Activated CD4-positive, alpha-beta T cell treated with anti-CD3 and anti-CD28 coated beads, Interleukin-2, amount 50 U/mL, for 1 hour (primary cell): ENCODE measurements at places on chromosomes 16 and 17.
A peak's percentile ranks its signal among the peaks of the same experiment; 100 is the strongest.

DNA sequence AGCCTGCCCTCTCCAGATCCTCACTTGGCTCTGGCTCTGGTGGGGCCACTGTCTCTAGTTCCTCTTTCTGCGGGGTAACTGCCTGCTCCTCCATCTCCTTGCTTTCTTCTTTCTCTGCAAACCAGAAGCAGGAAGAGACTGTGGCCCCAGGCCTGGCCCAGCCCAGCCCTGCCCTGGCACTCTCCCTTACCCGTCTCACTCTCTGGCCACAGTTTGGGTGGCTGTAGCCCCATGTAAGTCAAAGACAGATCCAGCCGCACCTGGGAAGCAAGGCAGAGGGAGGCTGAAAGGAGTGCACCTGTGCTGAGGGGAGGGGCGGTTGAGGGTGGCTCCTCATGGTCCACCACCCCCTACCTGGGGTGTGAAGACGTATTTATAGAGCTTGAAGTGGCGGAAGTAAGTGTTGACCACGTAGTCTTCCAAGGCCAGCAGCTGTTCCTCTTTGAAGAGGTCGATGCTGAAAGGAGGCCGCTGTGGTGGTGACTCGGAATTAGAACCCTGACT, 2.8 kb downstream of the CFAP119 start:
- DNase-seq = no peak

DNA sequence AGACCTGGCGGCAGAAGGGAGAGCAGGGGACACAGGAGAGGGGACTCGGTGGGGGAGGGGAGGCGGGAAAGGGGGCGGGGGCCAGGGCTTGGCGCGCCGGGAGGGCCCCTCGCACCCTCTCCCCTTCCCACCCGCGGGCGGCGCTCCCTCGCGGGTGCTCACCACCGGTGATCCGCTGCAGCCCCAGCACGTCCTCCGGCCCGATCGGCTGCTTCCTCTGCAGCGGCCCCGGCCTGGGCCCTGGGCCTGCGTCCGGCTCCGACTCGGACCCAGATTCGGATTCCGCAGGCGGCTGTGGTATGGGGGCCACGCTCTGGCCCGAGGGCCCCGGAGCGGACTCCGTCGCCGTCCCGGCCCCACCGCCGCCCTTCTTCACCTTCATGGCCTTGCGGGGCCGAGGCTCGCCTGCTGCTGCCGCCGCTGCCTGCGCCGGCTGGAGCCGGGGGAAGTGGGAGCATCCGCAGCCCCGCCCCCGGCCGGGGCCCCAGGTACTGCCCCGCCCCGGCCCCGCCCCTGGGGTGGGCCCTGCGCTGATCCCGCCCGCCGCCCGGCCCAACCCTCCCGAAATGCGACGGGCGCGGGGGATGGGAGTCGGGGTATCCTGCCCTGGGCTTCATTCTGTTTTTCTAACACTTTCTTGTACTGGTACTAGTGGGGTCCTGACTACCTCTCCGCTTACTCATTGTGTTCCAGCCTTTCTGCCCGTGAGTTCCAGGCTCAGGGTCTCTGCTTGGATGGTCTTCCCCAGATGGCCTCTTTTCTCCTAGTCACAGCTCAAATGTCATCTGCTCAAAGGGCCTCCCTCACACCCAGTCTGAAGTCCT, at the start of gene UNC119:
Gene UNC119 (minus strand): TSS at position 449 of the 824 bp plus-strand sequence. CDS start 67 bp downstream, at position 382.
- peak; percentile 74 for DNase-seq

GRCh38 chr16:4696172-4696904, 3.0 kb downstream of the NUDT16L1 start:
- no peak for DNase-seq

DNA sequence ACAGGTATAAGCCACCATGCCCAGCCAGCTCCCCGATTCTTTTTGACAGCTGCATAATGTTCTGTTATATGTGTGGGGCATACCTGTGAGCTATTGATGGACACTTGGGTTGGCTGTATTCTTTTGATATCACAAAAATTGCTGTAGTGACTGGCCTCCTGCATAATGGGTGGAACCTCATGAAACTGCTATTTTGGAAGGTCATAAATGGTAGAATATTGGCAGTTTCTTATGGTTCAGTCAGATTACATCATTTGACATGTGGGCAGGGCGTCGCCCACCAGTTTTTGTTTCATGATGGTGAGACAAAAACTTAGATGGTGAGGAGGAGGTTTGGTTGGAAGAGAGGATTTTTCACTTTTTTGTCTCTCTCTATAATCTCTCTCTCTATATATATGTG, 26.7 kb upstream of the POLR3E start:
- no peak for DNase-seq

- DNase-seq = no peak
Measured at GRCh38 chr17:42065201-42065600, 14.8 kb upstream of the C17orf113 start.

DNA sequence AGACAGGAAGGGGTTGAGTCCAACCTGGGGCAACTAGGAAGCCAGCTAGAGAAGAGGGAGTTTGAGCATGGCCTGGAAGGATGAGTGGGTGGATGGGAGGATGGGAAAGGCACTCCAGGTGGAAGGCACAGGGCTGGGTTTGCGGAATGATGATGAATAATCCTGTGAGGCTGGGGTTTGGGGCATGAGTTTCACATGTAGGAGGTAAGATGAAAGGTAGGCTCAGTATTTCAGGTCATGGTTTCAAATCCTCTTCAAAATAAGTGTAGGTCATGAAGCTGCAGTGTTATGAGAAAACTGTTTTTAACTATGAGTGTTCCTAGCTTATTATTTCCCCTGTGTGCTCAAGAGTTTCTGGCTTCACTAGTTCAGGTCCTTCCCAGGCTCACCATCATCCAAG, 130.3 kb downstream of the SKAP1 start:
- DNase-seq = no peak

- peak; percentile 46 for DNase-seq
Measured at GRCh38 chr17:16428098-16428882, 12.9 kb downstream of the TRPV2 start.

- no peak for DNase-seq
Measured at GRCh38 chr16:89330177-89330856, 112.8 kb downstream of the ZNF778 start.

- DNase-seq = no peak
Measured at GRCh38 chr16:87540072-87540896, 47.5 kb upstream of the ZCCHC14 start.

GRCh38 chr17:73969956-73970355, 233.5 kb upstream of the RPL38 start:
- DNase-seq = no peak

DNA sequence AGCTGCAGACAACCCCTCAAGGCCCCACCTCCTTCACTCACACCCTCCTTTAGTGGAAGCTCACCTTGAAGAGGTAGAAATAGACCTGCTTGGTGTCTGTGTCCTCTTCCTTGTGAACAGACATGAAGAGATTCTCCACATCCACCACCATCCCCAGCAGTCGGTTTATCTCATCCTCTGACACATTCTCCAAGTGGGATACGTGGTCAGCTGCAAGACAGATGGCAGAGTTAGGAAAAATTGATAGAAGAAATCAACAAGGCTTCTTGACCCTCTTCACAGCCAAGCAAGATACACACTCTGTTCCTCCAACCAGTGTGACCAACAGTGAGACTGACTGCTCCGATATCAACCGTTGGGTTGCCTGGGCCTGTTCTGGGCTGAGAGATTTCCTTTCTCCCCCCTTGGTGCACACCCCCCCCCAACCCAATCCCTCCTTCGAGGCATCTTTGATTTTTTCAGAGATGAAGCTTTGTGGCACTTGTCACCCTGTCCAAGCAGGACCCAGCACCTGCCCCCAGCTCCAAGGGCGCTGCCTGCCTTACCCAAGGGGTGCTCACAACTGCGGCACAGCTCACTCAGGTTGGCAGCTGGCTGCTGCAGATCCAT, 902 bp downstream of the KAT2A start:
- no peak for DNase-seq

DNA sequence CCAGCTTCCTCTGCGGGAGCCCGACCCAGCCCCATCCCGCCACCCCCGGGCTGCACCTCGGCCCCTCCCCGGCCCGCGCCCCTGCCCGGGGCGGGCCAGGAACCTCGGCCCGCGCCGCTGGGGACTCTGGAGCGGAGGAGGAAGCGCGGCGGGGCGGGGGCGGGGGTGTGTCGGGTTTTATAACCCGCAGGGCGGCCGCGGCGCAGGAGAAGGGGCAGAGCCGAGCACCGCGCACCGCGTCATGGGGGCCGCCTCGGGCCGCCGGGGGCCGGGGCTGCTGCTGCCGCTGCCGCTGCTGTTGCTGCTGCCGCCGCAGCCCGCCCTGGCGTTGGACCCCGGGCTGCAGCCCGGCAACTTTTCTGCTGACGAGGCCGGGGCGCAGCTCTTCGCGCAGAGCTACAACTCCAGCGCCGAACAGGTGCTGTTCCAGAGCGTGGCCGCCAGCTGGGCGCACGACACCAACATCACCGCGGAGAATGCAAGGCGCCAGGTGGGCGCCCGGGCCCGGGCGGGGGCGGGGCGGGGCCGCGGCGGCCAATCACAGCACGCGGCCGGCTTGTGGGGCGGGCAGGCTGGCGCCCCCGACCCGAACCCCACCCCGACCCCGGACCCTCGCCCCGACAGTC, at the start of gene ACE:
Gene ACE (plus strand): TSS at position 208 of the 626 bp plus-strand sequence. CDS start 34 bp downstream, at position 242.
- DNase-seq = peak; percentile 44

DNA sequence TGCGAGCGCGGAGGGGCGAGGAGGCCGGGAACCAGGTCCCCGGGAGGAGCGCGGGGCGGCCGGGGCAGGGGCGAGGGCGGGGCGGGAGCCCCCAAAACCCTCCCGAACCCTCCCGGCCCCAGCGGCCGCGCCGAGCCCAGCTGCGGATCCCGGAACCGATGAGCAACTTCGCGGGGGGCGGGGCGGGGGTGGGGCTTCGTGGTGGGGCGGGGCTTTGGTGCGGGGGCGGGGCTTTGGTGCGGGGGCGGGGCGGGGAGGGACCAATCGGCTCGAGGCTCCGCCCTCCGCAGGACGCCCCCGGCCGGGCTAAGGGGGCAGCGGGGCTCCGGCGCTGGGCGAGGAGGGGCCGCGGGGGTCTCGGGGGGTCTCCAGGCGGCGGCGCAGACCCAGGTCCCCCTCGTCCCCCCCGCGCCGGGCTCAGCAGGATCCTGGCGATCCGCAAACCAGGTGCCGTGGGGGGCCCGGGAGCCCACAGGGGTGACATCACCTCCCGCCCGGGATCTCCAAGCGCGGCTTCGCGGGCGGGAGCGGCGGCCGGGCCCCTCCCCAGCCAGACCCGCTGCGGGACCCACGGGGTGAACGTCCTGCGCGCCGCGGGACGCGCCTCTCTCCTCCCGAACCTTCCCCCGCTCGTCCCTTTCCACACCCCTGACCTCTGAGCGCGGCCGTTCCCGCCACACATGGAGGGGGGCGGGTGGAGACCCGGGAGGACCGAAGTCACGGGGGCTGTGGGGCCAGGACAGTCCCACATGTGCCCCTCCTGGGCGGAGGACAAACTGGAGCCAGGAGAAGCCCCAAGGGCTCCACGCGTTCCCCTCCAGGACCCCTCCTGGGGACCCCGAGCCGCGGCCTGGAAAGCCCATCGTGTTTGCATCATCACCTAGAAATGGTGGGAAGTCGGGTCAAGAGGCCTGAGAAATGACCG, at the start of gene ABR:
Gene ABR (minus strand): TSS at position 164 of the 925 bp plus-strand sequence. CDS start 254 bp downstream, outside the sequence.
- DNase-seq = peak; percentile 59

- DNase-seq = no peak
Measured at GRCh38 chr16:53849585-53849984, 145.6 kb downstream of the FTO start.

GRCh38 chr17:73476890-73477350, 165.1 kb upstream of the CDC42EP4 start:
- no peak for DNase-seq

- no peak for DNase-seq
Measured at GRCh38 chr16:46748775-46749705, 896 bp upstream of the MYLK3 start.

GRCh38 chr17:28227316-28228108, 91.5 kb upstream of the TMEM97 start:
- DNase-seq = peak; percentile 17

GRCh38 chr16:1590366-1590765, 21.5 kb downstream of the IFT140 start:
- no peak for DNase-seq

DNA sequence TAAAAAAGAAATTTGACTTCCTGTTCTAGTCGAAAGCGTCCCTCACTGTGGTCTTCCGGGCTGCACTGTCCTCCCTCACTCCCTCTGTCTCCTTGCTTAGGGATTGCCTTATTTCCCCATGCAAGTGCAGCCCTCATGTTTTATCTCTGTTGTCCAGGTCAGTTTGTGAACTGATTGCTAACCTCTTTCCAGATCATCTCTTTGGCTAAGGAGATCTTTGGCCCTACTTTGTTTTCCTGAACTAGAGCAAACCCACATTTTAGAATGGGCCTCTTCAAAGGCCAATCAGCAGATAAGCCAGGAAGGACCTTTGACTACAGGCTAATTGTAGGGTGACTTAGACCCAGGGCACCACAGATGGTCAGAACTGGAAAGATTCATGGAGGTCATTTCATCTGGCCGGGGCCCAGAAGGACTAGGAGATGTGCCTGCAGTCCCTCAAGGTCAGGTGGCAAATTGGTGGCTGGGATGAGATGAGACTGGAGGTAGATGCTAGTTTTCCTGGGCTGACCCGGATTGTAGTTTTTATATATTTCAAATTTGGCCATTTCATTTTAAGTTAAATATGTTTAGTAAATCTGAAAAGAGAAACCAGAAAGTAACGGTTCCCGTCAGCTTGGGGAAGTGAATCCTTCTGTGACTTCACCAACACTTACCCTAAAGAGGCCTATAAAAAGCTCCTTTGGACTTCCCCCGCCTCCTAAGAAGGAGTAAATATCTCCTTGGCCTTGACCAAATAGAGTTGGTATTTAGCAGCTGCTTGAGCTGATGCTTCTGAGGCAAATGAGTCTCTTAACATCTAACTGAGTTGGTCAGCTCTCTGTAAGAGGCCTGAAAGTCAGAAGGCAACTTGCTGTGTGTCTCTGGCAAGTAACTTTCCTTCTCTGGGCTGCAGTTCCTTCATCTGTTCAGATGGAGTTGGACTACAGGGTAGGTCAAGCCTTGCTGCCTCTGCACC, 6.2 kb upstream of the SLC25A19 start:
- no peak for DNase-seq

DNA sequence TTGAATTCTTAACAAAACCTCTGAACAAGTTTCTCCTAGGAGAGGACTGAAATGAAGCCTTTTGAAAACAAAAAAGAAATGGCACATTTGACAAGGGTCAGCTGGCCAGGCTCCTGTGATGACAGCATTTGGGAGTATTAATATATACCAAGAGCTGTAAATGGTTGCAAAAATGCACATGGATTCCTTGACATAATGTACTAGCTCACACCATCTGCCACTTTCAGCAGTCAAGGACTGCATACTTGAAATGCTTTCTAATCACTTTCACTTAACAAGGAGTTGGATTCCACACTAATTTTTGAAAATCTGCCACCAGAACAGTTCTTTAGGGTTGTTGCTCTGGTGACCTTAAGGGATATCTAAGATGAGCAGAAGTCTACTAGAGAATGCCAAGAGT, 236.7 kb upstream of the TOX3 start:
- no peak for DNase-seq

- no peak for DNase-seq
Measured at GRCh38 chr16:8878523-8878911, 3.6 kb upstream of the LITAFD start.

GRCh38 chr17:68310152-68310551, 18.9 kb downstream of the ARSG start:
- peak; percentile 34 for DNase-seq

DNA sequence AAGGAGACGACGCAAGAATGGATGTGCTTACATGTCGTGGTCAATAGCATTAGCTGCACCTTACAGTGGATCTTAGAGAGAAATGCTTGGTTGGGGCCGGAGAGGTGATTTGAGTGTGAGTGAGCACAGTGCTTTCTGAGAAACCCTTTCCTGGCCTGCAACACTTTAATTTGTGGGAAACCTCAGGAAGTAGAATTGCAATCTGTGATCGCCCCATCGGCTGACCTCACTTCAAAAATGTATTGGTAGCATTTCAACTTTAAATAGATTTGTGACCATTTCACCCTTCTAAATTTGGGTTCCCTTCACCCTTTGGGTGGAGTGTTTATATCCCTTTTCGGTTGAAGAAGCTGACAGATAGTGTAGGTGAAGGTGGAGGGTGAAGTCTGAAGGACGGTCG, 13.2 kb downstream of the PRKCB start:
- DNase-seq = no peak
